ENCODE measurements at places on chromosomes 4 and X.

DNA sequence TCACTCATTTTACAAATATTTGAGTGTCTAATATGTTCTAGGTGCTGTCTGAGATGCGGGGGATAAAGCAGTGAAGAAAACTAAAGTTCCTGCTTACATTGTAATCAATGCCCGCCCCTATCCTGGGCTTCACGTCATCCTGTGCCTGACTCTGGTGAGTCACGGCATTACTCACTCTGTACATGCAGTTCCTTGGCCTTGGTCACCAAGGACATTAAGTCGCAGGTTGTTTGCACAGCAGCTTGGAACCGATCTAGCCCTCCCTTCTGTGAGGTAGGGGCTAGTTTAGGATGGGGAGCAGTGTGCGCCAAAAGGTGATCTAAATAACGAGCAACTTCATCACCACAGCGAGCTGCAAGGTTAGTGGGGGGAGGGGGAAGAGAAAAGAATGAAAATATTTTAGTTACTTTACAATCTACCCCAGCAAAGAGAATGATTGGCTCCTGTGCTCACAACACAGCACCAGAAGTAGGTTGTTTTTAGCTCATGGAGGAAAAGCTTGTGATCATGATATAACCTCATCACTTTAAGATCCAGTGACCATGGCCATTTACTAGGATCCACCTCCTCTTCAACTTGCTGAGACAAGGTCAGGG lies 48.0 kb upstream of the HDAC8 start:
- DNase-seq, result no peak

DNA sequence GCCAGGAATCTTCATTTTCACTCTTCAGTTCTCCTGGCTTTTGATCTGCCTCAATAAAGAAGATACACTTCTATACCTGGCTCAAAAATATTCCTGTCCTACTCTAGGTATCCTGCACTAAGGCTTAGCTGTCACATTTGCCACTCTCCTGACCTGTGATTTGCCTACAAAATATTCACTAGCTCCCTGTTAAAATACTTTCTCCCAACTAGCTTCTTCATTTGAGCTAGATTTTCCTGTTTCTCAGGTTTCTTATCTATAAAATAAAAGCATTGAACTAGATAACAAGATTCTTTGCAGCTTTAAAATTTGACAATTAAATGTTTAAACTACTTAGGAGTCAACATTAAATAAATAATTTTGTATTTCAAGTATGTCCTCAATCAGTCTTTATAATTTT lies 53.2 kb downstream of the CHIC2 start:
- no peak for DNase-seq

- DNase-seq, result no peak
Measured at GRCh38 chr4:145722561-145722960, 42.6 kb downstream of the C4orf51 start.

DNA sequence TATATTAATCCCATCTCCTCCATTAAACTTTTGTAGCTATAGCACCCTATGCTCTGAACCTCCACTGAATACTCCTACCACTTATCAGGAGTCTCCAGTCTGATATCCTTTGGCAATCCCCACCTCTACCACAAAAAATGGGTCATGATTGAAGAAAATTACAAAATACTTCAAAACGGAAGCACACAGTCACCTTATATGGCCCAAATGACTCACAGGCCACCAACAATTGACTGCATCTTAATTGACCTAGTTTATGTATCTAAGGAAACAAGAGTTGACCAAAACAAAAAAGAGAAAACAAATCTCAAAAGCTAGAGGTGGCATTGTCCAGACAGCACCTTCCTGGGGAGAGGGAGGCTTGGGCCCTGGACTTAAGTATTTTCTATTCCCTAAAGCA lies 120.0 kb upstream of the DIAPH2 start:
- no peak for DNase-seq

DNA sequence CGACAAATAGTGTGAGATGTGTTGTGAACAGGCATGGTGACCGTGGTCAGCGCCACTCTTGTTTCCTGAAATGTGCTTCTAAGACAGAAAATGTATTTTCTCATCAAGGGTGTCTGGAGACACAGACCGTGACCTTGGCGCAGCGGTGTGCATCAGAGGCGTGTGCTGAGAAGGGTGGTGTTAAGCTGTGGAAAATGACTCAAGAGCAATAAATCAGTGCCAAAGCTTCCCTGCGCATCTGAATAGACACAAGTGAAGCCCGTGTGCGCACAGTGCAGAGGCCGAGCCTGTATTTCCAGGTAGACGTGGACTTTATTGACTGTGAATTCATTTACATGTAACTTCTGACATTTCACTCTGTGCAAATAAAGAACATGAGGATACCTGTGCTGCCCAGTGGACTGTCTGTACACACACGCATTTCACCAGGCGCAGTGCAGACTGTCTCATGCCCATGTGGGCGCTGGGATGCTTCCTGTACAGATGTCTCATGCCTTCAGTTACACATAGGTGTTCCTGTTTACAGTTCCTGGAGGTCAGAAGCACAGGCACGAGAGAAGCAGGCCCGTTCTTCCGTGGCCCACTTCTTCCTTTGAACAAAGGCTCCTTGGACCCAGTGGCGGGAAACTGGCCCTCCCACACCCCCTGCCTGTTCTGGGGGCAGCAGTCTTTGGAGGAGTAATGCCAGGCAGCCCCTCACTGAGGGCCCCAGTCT lies 31.9 kb downstream of the NSG1 start:
- no peak for DNase-seq

Data from NCI-H1048 (cell line).